ENCODE measurements at places on chromosomes 1 and 21.

DNA sequence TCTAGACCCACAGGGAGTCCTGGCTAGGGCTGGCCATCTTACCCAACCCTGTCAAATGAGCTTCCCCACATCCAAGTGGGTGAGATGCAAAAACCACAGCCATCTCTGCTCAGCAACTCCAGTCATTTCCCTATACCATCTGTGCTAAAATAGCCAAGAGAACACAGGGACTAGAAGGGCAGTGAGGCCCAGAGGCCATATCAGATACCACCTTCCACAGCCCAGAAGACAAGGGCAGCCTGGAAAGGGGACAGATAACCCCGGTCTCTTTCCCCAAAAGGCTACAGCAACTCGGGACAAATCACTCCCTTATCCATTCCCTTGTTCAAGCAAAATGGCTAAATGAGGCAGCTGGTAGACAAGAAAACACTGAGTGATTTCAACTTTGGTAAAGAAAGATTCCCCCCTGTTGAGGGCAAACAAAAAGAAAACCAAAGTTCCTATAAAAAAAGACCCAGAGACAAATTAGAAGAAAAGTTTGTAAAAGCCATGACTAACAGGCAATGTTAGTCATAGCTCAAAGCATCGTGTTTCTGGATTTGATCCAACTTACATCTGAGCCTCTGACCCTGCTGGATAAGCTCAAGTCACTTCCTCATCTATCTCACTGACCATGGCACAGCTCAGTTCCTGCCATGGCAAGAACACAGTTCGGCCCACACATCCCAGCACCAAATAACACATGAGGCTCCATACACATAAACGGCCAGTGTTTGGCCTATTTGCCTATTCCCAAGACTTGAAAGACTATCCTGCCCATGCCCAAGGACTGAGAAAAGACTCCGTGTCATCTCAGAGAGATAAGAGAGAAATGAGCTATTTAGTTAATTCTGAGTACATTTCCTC lies 3.1 kb downstream of the LAMB3 start:
- DNase-seq, result no peak

- no peak for DNase-seq
These were observed 91.1 kb upstream of the RGS4 start for GRCh38 chr1:162977944-162978568.

DNA sequence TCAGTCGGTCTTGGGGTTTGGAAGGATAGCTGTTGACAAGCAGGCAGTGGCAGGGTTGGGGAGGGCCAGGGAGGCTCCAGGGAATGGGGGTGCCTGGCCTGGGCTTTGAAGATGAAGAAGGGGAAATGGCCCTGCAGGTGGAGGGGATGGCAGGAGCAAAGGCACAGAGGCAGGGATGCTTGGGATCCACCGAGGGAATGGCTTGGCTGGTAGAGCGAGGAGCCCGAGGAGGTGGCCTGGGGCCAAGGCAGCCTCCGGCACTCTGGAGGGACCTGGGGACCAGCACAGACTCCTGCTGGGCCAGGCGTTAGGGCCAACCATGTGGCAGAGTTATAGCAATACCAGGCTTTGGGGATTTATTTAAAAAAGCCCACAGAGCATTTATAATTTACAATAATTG lies 62.9 kb upstream of the EDN2 start:
- no peak for DNase-seq

GRCh38 chr1:19203440-19203839 lies 6.6 kb downstream of the UBR4 start:
- DNase-seq, result no peak

DNA sequence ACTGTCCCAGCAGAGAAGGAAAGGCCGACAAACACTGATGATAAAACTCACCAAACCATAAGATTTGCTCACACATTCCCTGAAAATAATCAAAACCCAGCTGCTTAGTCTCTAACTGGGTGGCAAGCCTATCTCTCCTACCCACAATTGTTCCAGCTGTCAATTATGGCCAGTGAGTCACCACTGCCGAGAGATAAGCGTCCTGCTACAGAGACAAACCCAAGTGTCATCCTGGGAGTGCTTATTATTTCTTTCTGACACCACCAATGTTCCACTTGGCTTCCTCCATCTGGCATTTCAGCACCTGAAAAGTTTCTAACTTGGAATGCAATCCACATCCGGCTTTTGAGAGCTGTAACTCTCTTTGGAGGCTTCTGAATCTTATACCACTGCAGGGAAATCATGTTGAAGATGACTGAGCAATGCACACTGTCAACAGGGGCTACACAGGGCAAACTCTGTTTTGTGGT lies 51.5 kb upstream of the VAV3 start:
- DNase-seq, result no peak

DNA sequence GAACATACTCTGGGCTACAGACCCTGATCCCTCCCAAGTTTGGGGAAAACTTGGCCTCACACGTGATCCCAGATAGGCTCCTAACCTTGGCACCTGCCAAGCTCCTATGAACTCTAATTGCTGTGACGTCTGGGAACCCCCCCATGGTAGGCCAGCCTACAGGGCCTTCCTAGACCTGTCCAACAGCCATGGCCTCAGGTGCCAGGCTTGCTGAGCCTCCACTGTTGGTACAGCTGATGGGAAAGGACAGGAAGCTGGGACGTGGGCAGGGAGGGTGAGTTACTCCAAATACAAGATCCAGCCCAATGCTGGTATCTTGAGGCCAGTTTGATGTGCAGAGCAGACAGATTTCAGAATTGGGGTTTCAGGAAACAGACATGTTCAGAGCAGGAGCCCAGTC lies 19.1 kb downstream of the SMIM12 start:
- no peak for DNase-seq

- DNase-seq, result no peak
These were observed 9.4 kb upstream of the S100A8 start for GRCh38 chr1:153400244-153400643.

DNA sequence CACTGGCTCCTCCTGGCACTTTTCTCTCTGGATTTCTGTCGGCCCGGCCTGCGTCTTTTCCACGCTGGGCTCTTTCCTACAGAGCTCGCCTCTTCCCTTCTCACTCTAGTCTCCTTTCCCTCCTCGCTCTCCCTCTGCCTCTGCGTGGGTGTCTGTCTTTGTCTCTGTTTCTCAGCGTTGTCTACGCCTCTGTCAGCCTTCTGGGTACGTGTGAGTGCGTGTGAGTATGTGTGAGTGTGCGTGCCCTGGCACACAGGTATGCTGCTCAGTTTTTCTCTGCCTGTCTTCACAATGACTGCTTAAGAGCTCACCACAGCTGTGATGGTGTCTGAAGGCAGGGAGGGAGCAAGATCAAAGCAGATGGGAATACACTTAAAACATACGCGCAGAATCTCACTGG lies 77.7 kb downstream of the KIRREL1 start:
- peak; percentile 34 for DNase-seq

GRCh38 chr1:113983391-113983790 lies 4.1 kb downstream of the OLFML3 start:
- DNase-seq, result peak; percentile 68

DNA sequence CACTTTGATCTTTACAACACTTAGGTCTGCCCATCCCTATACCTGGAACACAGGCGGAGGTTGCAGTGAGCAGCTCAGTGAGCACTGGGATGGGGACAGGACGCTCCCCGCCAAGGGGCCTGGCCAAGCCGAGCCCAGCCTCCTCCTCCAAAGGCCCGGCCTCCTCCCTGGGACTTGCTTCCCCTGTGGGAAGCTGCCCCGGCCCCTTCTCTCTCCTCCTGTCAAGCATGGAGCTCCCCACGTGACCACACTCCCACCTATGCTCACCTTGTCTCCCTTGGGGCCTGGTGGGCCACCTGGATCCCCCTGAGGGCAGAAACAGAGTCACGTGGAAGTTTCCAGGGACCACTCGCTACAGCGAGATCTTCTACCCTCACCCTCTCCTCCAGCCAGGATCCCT lies 12.9 kb downstream of the COL16A1 start:
- DNase-seq, result no peak
